ENCODE measurements at places on chromosomes 2 and 18.

DNA sequence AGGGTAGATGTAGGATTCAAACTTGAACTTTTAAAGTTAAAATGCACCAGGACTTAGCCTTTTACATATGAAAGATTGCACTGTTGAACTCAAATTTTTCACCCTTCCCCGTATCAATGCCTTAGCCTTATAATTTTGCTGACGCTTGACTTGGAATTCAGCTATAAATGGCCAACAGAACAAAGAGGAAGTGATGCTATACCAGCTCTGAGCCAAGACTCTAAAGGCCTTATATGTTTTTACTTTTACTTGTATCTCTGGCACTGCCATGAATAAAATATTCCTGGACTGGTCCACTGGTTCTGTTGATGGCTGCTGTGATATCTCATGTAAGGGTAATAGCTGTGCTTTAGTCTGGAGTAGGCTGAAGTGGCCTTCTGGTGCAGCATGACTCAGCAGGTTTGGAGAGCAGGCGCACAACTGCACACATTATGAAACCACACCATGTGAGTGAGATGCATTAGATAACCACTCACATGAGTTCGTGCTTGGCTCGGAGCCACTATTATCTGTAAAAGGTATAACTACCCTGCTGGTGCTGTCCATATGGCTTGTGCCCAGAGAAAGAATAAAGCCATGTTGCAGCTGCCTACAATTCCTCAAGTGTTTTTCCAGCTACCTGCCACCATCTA is 8.4 kb upstream of the IER3IP1 start:
- DNase-seq, result no peak

- no peak for DNase-seq
Observed at GRCh38 chr18:36451454-36452251, 154.1 kb downstream of the FHOD3 start.

GRCh38 chr2:15112216-15112615 is 448.9 kb downstream of the NBAS start:
- DNase-seq, result no peak

- DNase-seq, result no peak
Observed at GRCh38 chr2:232104076-232104646, 142.6 kb downstream of the DIS3L2 start.

DNA sequence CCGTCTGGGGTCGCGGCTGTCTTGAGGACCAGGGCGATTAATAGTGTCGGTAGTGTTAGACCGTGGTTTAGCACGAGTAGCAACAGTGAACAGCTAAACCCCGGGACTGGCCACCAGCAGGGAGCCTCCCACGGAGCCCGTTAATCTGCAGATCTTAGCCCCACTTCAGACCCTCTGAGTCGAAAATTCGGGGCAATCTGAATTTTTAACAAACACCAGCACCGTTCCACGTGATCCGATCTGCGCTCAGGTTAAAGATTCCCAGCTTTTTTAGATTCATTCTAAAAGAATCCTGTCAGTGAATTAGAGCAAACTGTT is 479 bp upstream of the ATP5F1A start:
- no peak for DNase-seq

DNA sequence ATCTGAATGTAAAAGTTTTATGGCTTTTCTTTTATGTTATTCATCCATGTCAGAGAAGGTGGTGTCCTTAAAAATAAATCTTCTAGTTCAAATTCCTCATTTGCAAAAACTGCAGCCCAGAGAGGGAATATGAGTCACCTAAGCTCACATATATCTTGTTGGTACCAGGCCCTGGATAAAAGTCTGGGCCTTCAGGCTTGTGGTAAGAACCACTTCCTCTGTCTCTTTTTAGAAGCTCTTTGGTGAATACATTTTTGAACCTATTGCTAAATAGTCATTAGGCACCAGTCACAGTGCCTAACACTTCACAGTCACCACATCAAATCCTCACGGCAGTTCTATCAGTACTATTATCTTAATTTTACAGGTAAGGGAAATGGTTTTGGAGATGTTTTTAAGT is 199.2 kb downstream of the KCNS3 start:
- DNase-seq, result no peak

- no peak for DNase-seq
Observed at GRCh38 chr2:110818767-110819481, 86.6 kb downstream of the ACOXL start.

GRCh38 chr2:22867973-22868372 is 517.0 kb upstream of the KLHL29 start:
- DNase-seq, result no peak

All from cortex of kidney (tissue), 1 donor.